Activated T-cell treated with anti-CD3 and anti-CD28 coated beads for 4 hours (primary cell): ENCODE measurements at places on chromosomes 11 and 22.

DNA sequence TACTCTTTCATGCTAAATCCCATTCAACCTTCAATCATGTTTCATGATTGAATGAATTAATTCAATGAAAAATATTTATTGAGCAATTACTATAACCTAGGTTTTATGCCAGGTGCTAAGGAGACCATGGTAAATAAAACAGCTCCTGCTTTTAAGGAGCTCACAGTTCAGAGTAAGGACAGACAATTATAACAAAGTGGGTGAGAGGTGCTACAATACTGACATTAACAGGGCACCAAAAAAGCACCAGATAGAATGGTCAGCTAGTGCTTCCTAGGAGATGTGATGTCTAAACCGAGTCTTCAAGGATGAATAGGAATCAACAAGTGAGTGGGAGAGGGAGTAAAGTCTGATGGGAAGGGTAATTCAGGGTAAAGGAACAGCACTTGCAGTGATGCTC lies 366.7 kb downstream of the SOX6 start:
- DNase-seq: no peak

- peak; percentile 21 for DNase-seq
These were observed 82.8 kb downstream of the FLI1 start for GRCh38 chr11:128776424-128777284.

DNA sequence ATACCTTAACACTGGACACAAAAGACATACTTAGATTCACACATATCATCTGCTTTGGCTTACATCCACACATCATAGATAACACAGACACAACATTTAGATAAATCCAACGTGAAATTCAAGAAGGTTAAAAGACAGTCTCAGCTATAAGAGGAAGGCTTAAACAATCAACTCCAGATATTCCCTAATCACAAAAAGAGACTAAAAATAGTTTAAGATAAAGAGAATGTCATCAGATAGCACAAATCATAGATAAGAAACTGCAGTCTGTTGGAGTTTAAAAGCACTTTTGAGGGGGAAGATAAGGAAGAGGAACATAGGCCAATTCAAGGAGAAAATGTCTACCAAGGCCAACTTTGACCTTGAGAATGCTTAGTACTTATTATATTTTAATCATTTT lies 504.8 kb downstream of the JRKL start:
- no peak for DNase-seq

DNA sequence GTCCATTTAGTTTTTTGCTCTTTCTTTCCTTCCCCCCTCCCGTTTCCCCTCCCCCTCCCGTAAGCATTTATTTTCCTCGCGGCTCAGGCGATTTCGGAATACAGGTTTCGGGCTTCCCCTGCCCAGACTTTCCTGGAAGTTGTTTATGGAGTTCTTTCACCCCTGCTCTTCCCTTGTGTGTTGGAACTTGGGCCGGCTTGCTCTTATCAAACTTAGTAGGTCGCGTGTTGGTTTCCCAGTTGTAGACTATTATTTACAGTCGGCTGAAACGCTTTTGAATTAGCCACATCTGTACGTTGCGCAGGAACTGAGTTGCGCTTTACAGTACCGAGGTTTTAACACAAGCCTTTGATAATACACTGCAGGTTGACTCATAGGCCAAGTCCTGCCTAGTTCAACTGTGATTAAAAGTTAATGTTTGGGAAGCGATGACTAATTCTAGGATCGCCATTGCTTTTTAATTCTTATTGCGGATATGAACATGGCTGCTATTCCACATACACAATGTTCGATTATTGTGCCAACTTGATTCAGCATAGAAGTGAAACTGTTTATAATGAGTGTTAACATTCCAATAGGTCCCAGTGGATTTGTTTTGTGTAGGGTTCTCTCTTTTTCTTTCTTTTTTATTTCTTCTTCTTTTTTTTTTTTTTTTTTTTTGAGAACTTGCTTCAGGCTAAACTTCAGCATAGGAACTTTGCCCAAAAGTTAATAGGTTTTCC lies 1.7 kb downstream of the YAP1 start:
- no peak for DNase-seq

DNA sequence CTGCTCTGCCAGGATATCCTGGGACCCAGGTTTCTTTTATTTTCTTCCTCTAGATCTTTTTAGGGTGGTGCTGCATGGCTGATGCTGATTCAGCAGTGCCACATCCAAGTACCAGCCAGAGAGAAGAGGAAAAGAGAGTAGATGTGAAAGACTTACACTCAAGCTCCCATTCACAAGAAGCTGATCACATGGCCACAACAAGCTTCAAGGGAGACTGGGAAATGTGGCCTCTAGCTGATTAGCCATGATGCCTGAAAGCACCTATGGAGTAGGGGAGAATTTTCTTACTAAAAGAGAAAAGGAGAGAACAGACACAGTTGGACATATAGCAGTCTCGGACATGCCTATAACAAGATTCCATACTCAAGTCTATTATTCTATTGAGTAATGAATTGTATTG lies 34.4 kb upstream of the FJX1 start:
- no peak for DNase-seq

- DNase-seq: no peak
These were observed 1.2 kb upstream of the P2RY6 start for GRCh38 chr11:73270855-73271477.

DNA sequence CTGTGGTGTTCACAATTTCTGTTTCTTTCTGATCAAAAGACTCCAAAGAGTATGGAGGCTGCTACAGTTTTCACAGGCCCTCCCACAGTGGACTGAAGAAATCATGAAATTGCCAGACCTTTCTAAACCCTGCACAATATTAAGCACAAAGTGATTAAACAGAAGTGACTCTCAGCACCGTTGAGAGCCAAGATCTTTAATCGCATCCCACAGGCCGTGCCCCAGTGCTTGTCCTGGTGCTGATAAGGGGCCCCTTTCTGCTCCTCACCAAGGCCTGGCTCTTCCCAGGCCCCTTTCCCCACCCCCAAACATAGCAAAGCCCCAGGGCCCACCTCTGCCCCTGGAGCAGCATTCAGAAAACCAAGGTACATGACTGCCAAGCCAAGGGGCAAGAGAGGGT lies 57.4 kb upstream of the BMAL1 start:
- DNase-seq: no peak

DNA sequence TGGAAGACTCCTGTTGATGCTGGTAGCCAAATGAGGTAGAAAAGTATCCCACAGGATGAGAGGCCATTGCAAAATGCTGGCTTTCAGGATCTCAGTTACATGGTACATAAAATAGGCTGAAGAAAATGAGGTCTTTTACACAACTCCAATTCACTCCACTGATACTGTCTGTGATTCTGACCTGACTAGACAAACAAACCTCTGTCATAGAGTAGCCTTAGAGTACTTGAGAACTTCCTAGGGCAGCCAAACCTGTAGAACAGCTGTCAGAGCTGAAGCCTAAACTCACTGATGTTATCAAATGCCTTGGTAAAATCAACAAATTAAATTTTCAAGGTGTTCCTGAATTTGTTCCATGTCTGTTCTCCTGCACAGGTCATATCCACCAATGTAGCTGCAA lies 26.2 kb upstream of the POGLUT3 start:
- no peak for DNase-seq

DNA sequence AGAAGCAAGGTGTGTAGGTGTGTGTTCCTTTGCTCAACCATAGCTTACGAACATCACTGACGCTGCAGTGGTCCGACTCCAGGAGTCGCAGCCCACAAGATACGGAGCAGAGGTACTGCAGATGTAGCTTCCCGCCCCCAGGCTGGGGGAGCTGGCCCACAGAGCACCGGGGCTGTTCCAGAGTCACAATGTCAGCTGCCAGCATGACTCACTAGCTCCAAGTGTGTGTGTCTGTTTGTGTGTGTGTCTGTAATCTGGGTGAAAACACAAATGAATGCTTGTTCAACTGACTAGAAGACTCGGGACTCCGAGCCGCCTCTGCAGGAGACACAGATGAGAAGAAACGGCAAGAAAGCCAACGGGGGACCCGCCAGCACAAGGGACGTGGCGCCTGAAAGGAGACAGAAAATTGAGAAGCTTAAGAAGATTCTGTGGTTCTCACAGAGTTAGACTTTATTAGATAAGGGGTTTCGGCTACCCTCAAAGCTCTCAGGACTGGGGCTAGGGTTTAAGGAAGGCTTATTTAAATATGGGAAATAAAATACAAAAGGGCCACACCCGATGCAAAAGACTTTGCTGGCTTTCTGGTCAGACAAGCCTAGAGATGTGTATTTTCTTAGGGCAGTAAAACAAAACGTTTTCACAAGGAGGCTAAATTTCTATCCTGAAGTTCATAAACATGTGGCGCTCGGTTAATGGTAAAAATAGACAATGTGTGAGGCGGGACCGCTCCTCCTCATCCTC lies 10.7 kb downstream of the VSIG10L2 start:
- no peak for DNase-seq

GRCh38 chr22:37924386-37925065 lies 18.4 kb downstream of the MICALL1 start:
- no peak for DNase-seq
